AG04450 (cell line): ENCODE measurements at places on chromosomes 6 and 20. TPM values are rescaled to one million over a fixed set of nuclear protein-coding genes. Genes with fewer than 3 reads are reported as not detected.

Gene BMP2
- 1.6 and 1.8 TPM in 2 replicates for polyA plus RNA-seq

Gene SMLR1
- polyA plus RNA-seq = not detected in 2 replicates

Gene ZNF341
- 1.5 and 1.6 TPM in 2 replicates for polyA plus RNA-seq

Gene SIRPB1
- not detected in 2 replicates for polyA plus RNA-seq

Gene GHRH
- not detected in 2 replicates for polyA plus RNA-seq

Gene DCDC2
- polyA plus RNA-seq = 0.02 TPM in 1 of 2 replicates, not detected in the other

Gene PI16
- polyA plus RNA-seq = 0.05 and 0.11 TPM in 2 replicates

Gene CFAP61
- not detected in 2 replicates for polyA plus RNA-seq

Gene NMBR
- 0.15 TPM in 1 of 2 replicates, not detected in the other for polyA plus RNA-seq

Gene LHFPL5
- polyA plus RNA-seq = not detected in 2 replicates

Gene SOD2
- polyA plus RNA-seq = 126 and 194 TPM in 2 replicates

Gene IER3
- polyA plus RNA-seq = 85.2 and 98.7 TPM in 2 replicates

Gene OTOR
- not detected in 2 replicates for polyA plus RNA-seq
